Naive thymus-derived CD8-positive, alpha-beta T cell (primary cell): ENCODE measurements at places on chromosomes 3 and 15. TPM values are rescaled to one million over a fixed set of nuclear protein-coding genes. Genes with fewer than 3 reads are reported as not detected.

RLBP1 gene
- total RNA-seq: not detected

DNA sequence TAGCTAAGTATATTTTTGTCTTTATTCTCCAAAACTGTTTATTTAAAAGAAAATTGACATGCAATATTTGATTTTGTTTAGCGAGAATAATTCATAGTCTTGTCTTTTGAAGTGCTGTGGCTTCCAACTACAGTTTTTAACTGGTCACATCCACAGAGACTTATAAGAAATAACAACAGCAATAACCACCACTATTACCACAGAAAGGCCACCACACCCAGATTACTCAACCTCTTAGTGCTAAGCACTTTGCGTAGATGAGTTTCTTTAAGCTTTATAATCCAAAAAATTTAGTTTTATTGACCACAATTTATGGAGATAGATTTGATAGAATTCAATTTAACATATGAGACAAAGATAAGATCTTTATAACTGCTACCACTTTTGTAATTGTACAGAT, 468.4 kb upstream of the UBE2E2 start:
- no peak for DNase-seq

LYZL4 gene
- total RNA-seq: not detected

KBTBD13 gene
- total RNA-seq: not detected

TLR9 gene
- 2.8 TPM for total RNA-seq

- DNase-seq: no peak
These were observed 7.8 kb upstream of the DAG1 start for GRCh38 chr3:49462222-49462621.

GLDN gene
- total RNA-seq: not detected

- DNase-seq: no peak
These were observed 551.2 kb upstream of the CCDC54 start for GRCh38 chr3:106825962-106826605.

- DNase-seq: no peak
These were observed 78.4 kb downstream of the PLSCR2 start for GRCh38 chr3:146390957-146391356.

AADAC gene
- not detected for total RNA-seq

DNA sequence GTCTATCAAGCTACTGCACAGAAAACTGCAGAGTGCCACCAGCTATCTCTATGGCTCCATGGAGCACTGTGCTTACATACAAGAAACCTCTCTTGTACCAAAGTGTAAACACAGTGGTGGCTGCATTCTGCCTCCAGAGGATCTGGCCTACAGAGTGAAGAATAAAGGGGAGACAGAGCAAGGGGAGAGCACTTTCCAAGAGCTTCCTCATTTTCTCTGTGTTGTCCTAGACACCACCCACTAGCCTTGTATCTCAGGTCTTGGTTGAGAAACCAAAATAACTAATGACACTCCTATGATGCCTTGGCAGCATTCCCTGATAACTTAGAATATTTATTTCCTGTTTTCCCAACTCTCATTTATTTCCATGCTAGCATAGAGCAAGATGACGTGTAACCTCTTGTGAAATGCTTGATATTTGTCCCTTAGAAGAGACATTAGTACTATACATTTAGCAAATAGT, 56.9 kb upstream of the PHLDB2 start:
- no peak for DNase-seq

GRCh38 chr3:106643684-106644161, 733.5 kb upstream of the CCDC54 start:
- DNase-seq: no peak

SH3GL3 gene
- not detected for total RNA-seq

- no peak for DNase-seq
These were observed 214.4 kb downstream of the THSD4 start for GRCh38 chr15:71329497-71330260.

DNA sequence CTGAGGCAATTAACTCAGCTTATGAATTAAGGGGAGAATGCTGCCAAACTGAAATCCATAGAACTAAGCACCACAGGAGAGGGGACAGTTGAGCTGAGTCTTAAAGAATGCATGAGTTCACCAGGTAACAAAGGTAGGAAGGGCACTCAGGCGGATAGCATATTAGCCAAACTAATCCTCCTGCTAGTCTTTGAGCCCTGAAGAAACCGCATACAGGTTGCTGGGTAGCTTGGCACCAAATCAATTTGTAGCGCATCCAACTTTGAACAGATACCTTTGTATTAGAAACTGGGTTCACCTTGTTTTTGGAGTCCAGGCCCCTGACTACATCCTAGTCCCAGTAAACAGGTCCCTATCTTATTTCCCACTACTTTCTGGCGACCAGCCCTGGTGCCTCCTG, 93.7 kb downstream of the FRMD4B start:
- no peak for DNase-seq

- no peak for DNase-seq
These were observed 44.4 kb upstream of the SPTSSB start for GRCh38 chr3:161415506-161416231.

DNA sequence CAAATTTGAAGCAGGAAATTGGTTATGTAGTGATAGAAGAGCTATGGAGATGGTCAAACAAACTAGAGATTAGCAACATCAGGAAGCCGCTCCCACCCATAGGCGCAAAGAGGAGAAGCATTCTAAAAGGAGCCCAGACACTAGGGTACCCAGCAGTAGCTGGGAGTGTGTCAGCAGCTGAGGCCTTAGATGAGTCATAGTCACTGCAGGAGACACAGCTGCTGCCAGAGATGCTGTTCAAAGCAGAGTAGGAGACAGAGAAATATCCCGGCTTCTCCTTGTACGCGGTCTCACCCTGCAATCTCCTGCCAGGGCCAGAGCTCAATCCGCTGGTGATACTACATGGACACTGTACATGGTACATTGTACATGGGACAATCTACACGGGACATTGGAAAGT, 61.9 kb downstream of the VGLL3 start:
- no peak for DNase-seq

CHRD gene
- total RNA-seq: not detected

GRCh38 chr3:69628951-69629350, 110.3 kb upstream of the MITF start:
- no peak for DNase-seq

ITGA11 gene
- total RNA-seq: 0.03 TPM

- DNase-seq: no peak
These were observed 36.0 kb downstream of the LDHAL6B start for GRCh38 chr15:59242649-59243048.

DNA sequence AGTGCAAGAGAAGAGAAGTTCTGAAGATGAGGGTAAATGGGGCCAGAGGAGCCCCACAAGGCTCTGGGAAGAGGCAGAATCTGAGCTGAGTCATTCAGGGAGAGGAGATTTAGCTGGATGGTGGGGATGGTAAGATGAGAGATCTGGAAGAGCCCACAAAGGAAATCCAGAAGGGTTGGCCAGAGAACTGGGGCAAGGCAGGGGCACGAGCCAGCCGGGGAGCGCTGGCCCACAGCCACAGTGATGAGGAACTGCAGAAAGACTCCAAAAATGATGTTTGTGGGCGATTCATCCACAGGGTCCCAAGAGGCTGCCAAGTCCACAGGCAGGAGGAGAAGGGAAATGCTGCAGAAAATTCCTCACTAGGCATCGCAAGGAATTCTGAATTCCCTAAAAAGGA, 75.9 kb upstream of the ATP2B2 start:
- no peak for DNase-seq

SLC22A14 gene
- not detected for total RNA-seq

- no peak for DNase-seq
These were observed 38.7 kb upstream of the ARID3B start for GRCh38 chr15:74502301-74502700.

PRR23A gene
- total RNA-seq: not detected

COL6A5 gene
- total RNA-seq: not detected

- no peak for DNase-seq
These were observed 9.7 kb upstream of the RAB6B start for GRCh38 chr3:133905376-133905775.

DNA sequence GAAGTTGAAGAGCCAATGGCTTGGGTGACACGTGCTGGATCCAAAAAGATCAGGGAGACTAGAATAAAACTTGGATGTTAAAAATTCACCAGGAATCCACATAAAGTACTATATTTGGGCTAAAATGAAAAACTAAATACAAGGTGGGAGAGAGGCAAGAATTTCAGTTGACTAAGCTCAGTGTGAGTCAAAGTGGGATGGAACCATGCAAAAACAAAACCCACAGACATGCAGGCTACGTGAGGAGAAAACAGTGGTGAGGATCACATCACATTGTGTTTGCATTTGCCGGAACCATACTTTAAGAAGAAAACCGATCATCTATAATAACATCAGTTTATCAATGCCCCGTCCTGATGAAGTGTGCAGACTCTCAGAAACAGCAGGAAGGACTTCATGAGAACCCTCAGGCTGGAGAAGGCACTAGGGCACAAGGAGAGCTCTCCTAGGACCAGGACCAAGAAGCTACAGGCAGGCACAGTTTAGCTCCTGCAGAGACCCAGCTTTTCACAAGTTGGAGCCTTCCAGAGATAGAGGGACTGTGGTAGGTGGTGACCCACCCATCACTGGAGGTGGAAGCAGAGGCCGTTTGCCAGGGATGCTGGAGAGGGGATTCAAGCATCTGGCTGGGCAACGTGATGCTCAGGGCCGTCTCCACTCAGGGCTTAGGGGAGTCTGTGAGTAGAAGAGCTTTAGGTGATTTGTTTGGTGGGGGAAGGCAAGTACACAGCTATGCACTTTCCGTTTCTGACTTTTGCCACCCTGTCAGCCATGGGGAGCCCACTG, 29.0 kb upstream of the NR2E3 start:
- DNase-seq: no peak

- DNase-seq: no peak
These were observed 4.6 kb downstream of the LOXL1 start for GRCh38 chr15:73930790-73931281.

DNA sequence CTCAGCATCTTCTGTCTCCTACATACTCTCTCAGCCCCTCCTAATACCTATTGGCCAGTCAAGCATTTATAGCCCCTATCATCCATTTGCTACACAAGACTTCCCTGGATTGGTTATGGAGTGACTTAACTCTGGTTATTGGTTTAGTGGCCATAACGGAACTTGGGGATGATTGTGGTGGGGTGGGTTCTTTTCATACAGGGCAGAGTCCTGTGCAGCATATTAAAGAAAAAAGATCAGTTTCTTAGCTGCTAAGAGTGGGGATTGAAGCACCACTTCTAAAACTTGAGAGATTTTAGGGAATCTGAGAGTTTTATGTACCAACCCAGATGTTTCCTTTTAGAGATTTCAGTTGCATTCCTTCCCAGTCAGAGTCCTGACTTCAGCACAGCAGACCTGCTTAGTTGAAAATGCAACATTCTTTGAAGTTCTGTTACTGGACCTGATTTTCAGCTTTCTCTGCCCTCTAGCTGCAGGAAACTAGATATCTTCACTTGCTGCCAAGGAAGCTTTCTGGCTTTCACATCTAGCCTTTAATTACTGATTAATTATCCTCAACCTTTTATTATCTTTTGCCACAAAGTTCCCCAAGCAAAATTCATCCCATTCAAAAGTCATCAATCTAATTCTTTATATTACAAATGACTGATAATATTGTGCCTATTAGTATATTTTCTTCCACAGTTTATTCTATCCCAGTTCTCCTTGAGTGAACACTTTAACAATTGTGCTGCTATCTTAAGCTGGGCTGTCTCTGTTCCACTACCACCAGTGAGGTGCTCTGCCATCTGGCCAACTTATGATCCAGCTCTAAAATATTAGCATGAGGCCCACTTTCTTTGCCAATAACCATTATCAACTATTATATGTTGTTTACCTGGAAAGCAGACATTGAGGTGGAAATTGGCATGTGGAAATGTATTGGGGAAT, 906.0 kb upstream of the ALCAM start:
- DNase-seq: no peak

DNA sequence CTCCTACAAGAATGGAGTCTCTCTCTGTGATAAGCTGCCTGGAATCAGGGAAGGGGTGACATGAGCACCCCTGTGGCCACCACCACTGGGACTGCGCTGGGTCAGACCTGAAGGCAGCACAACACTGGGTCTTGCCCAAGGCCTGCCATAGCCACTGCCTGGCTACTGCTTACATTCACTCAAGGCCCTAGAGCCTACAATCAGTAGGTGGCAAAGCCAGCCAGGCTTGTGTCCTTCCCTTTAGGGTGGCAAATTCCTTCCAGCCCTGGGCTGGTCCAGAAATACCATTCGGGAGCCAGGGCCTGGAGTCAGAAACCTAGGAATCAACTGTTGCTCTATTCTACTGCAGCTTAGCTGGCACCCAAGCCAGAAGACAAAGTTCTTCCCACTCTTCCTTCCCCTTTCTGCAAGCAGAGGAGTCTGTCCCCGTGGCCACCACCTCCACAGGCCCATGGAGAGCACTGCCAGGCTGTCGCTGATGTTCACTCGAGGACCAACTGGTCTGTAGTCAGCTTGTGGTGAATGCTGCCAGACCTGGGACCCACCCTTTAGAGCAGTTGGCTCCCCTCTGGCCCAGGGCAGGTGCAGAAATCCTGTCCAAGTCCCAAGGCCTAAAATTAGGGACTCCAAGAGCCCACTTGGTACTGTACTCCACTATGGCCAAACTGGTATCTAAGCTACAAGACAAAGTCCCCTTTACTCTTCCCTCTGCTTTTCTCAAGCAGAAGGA, 307.4 kb downstream of the THSD4 start:
- DNase-seq: no peak

DNA sequence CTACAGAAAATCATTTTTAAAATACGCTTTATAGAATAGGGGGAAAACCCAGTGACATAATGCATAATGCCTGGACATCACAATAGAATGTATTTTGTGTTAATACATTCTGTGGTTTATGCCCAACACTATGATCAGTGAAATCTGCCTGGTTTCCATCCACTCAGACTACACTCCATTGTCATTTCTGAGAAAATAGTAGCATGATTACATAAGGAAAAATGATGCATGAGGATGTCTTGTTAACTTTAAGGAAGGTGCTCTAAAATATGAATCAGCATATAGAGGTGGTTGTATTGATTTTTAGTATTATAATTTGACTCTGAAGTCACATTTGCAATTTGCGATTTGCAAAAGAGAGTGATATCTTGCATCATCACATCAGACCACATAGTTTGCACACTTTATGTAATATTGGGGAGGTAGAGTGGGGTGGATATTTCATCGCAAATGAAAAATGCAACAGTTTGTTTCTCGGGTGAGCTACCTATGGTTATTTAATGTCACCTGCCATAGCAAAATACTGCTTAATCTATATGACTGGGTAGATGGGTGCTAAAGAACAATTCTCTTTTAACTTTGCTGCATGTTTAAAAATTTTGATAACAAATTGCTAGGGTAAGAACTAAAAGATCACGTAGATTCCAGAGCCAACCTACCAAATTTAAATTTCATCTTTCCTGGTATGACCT, 403.9 kb downstream of the IL5RA start:
- no peak for DNase-seq

IL20RB gene
- 3.9 TPM for total RNA-seq

PFKFB4 gene
- total RNA-seq: 2.4 TPM

TNNC1 gene
- 7.1 TPM for total RNA-seq

MRAS gene
- not detected for total RNA-seq

DNA sequence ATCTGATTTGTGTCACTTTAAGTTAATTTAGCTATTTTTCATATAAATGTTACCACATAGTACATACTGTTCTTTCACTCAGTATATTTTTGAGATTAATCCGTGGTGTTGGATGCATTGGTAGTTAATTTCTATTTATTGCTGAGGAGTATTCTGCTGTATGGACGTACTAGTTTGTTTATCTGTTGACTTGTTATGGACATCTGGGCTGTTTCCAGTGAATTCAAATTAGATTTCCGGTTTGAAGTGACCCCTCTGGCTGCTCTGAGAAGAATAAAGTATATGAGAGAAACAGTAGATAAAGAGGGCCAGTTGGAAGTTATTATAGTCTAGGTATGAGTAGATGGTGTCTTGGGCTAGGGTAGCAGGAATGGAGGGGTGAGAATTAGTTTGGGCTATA, 15.6 kb downstream of the KAT2B start:
- no peak for DNase-seq

SV2B gene
- total RNA-seq: 0.05 TPM

SNURF gene
- 31.0 TPM for total RNA-seq

GRCh38 chr3:37072892-37073291, 79.6 kb downstream of the MLH1 start:
- DNase-seq: no peak
